ENCODE measurements at places on chromosomes 7 and 10.

DNA sequence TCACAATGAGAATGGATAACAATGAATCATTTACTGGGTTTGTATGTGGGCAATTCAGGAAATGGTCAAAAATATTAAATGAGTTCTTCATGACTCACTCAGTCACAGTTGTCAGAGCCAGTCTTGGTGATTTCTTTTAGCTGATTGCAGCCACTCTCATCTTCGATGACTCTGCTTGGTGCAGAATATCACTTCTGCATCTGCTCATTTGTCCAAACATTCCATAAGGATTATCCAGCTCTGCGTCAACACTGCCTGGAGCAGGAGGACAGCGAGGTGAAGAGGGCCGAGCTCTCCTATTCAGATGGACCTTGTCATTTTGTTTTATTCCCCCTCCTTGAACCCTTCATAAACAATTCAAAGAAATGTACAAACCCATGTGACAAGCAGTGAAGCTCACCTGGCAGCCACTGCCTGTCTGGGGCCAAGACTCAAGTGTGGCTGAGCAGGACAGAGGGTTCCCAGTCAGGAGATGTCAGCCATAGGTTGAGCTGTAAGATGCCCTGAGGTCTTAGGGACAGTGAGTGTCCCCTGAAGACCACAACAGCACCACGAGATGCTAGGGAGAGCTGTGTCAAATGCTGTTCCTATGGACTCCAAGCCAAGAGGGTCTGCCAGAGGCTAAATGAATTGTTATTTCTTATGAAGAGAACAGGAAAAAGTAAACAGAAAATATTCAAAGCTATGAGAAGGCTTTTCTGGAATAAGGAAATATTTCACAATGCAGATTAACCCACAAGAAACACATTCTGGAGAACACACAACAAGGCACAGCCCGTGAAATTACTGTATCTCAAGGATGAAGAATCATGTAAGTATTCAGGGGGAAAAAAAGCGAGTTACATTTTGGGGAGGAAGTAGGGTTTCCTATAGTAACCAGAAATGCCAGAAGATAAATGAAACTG, 33.1 kb upstream of the EGFR start:
- no peak for DNase-seq

- DNase-seq: no peak
Observed at GRCh38 chr7:83441-83840, 108.9 kb upstream of the FAM20C start.

GRCh38 chr7:16178585-16178984, 242.8 kb downstream of the CRPPA start:
- no peak for DNase-seq

DNA sequence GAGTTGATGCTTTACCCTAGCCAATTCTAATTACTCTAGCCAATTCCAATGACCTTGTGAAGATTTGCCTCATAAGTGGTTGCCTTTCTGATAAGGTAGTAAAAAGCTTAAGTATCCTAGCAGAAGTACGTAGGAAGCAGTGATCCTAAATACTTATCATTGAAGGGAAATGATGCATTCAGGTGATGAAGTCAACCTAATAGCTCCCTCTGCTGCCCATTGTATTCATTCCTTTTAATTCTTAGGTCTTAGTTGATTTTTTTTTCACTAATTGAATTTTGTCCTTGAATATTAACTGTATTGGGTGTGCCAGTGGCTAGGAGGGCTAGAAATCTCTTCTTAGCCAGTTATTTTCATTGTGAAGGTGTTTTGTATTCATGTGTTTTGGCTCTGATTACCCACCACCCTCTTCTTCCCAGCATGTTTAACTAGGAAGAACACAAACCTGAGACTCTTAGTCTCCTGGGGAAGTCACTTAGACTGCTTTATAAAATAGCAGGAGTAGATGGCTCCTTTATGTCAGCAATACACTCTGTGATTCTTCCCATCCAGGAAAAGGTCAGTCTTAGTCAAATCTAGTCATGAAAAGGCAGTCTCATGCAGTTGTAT, 46.3 kb downstream of the PLEKHA8 start:
- DNase-seq: no peak

DNA sequence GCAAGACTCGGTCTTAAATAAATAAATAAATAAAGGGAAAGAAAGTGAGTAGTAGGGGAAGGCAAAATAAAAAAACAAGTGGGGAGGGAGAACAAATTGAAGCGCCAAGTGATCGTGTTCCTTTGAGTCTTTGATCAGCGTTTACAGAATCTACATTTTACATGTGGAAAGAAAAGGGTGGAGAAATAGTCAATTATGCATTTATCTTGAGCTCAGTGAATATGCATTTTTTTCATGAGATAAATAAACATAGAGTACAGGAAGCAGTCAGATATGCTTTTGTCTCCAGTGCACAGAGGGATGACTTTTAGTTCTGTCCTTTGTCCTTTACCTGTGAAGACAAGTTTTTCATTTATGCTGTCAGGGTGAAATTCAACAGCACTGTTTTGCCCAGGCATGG, 6.1 kb upstream of the GUSB start:
- DNase-seq: no peak

- DNase-seq: no peak
Observed at GRCh38 chr10:22623633-22624253, 90.6 kb downstream of the PIP4K2A start.

DNA sequence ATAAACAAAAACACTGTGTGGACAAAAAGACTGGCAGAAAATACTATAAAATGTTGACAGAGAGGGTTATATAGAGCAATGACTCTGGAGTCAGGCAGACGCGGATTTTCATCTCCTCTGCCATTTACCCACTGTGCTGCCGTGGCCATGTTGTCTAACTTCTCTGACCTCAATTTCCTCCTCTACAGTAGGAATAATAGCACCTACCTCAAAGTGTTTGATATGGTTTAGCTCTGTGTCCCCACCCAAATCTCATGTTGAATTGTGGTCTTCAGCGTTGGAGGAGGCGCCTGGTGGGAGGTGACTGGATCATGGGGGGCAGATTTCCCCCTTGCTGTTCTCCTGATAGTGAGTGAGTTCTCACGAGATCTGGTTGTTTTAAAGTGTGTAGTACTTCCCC, 78.2 kb upstream of the CALN1 start:
- DNase-seq: no peak

DNA sequence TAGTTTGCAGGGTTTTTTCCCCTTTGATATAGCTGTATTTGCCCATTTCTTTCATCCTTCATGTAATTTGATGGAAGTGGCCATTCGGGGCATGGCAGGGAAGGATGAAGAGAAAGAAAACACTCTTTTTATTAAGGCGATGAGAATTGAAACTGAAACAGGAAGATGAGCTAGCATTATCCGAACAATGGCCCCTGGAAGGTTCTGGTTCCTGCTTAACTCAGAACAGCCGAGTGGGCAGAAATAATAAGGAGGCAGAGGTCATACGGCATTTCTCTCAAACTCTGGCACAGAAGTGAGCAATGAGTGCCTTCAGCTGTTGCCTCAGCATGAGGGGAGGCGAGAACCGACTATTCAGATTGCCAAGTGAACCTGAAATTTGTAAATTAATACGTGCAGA, 113.2 kb upstream of the MYO3A start:
- no peak for DNase-seq

DNA sequence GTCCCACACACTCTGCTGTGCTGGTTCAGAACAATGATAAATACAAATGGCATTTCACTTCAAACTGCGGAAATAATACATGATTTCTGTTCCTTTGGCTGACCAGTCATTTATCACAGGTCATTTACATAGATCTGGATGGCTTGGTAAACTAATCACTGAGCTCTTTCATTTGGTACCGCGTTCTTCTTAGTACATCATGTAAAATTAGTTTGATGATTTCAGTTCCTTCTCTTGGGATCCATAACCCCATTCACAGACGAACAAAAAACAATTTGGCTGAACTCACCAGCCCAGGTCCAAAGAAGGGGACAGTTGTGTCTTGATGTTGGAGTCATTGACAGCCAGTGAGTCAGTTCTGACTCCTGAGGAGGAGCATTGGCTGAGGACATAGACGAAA, 689.8 kb downstream of the INHBA start:
- DNase-seq: no peak

DNA sequence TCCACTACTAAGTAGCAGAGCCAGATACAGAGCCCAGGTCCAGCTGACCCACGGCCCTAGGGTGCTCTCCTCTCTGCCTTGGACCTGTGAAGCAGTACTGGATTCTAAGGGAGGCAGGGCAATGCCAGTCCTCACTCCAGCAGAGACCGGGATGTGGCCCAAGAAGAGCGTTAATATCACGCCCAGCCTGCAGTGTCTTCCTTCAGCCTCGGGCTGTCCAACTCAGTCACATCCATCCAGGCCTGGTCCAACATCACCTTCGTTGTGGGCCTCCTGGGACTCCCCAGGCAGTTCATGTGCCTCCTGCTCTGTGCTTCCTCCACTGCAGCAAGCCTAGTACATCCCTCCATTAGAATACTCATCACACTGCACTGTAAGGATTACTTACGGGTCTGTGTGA, 114.5 kb downstream of the GRID1 start:
- no peak for DNase-seq

DNA sequence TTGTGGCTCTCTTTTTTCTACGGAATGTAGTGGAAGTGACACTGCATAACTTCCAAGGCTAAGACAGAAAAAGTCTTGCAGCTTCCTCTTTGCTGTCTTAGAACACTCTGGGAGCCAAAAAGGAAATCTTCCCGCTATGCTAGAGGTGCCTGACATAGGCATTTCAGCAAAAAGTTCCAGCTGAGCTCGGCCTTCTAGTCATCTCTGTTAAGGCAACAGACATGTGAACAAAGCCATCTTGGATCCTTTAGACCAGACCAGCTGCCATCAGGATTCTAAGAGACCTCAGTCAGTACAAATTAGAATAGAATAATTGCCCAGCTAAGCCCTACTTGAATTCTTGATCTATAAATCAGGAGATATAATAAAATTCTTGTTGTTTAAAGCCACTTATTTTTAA, 16.3 kb upstream of the COL1A2 start:
- DNase-seq: no peak

DNA sequence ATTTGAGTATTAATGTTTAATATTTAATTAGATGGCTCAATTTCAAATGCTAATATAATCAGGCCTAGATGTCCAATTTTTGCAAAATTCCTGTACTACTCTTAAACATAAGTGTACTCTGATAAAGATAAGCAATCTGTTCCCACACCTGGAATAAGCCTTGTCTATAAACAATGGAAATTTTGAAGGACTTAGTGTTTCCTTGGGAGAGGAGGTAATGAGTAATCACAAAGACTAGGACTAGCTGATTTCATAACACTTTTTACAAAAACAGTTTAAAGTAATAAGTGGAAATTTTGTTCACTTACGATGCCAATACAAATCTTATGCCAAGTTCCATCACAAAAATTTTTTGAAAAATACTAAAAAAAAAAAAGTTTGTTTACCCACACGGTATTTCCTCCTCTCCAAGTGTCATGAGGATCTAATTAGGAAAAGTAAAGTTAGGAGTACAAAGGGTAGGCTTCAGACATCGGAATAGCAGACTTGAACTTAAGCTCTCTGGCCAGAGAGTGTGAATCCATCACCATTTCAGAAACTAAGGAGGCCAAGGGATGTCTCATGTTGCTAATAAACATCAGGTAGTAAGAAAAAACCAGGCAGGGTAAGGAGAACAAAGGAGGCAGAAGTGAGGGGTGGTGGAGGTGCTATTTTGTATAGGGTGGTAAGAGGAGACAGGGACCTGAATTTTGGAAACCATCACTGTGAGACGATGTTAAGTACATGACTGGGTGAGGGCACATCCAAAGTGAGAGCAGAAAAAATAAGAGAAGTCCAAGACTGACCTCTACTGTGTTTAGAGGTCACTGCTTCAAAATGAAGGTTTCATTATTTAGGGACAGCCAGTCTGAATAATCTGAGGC, 61.3 kb downstream of the RAPGEF5 start:
- no peak for DNase-seq

GRCh38 chr10:95423164-95424005, 132.6 kb upstream of the PDLIM1 start:
- no peak for DNase-seq

- no peak for DNase-seq
Observed at GRCh38 chr7:39407723-39408122, 158.5 kb upstream of the YAE1 start.

GRCh38 chr10:82267465-82267864, 392.5 kb downstream of the NRG3 start:
- DNase-seq: no peak

GRCh38 chr7:95682913-95683312, 86.6 kb upstream of the PDK4 start:
- no peak for DNase-seq

- no peak for DNase-seq
Observed at GRCh38 chr7:45978010-45978681, 57.1 kb upstream of the IGFBP3 start.

DNA sequence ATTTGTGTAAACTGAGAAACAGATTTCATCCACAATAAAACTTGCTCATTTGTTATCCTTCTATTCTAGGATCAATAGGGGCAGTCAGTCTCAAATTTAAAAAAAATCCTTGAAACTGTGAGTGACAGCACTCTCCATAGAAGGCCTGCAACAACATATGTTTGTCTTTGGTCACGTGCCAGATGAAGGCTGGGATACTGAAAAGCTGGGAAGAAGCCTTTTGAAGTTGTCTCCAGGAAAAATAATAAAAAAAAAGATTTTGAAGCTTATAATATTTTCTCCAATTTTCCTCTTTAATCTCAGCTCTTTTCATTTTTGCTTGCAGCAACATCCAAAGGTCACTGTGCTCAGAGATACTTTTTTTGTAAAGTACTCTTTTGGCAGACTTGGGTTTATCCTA, 128.6 kb upstream of the SLC26A5 start:
- no peak for DNase-seq

GRCh38 chr7:70580161-70580560, 551.8 kb upstream of the GALNT17 start:
- DNase-seq: no peak

DNA sequence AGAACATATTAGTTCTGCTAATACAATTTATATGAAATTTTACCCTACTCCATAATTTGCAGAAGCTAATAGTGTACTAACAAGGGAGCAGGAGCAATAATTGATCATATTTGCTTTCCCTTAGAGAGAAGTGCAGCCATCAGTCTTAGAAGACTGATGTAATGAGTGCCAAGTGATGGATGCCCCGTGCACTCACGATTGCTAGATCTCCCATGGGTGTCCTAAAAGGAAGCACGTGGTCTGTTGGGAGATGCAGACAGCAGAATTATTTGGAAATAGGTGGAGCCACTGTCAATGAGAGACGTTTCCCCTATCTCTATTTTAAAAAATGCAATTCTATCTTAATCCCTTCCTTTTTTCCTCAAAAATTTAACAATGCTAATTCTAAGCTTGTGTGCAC, 772.2 kb upstream of the C7orf33 start:
- no peak for DNase-seq

GRCh38 chr10:72466018-72466417, 111.3 kb upstream of the DNAJB12 start:
- no peak for DNase-seq

DNA sequence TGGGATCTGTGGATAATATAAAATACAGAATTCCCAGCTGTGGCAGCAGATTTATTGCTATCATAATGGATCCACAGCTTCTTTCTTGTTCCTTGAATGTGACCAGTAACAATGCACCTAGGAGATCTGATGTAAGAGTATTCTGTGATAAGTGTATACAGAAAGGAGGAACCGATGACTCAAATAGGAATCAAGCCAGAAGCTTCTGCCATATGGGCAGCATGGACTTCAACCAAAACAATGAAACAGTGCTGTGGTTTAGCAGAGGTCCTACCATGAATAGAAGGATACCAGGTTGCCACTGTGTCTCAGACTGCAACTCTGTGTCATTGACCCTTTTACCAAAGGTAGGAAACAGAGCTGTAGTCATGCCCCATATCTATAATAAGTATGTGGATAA, 81.8 kb downstream of the PTPRZ1 start:
- no peak for DNase-seq

GRCh38 chr7:95974108-95974507, 201.8 kb downstream of the DYNC1I1 start:
- no peak for DNase-seq

GRCh38 chr7:71976645-71977044, 435.5 kb downstream of the CALN1 start:
- DNase-seq: no peak
